K562 (cell line): ENCODE measurements at places on chromosomes 6 and 20. TPM values are rescaled to one million over a fixed set of nuclear protein-coding genes. Genes with fewer than 3 reads are reported as not detected.

DNA sequence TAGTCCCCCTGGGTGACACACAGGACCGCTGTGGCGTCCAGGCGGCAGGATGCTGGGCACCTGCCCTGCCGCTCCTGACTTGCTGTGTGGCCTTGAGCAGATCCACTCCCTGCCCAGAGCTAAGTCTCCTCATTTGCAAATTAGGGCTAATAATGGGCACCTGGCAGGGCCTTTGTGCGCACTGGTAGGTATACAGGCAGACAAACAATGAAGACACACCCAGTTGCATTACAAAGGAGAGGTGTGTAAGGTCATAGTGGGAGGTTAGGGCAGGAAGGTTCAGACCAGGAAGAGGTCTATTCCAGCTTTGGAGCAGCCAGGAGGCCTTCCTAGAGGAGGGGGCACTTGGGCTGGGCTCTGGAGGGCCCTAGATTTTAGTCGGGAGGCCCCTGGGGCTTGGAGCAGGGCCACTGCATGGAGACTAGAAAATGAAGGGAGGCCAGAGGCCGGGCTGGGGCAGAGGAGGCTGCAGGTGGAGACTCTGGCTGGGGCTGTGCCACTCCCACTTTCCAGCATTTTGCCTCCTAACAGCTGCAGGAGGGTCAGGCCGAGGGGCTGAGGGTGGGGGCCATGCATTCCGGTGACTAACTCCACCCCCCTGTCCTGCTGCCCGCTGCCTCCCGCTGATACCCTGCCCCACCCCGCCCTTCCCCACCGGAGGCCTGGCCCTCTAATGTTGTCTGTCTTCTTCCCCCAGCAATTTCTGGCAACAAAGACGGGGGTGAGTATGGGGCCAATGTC, 28.5 kb downstream of the MYH7B start:
- H3K4me3 ChIP-seq = no peak overlapping the region
- no peak for DNase-seq
- no peak overlapping the region for H3K27ac ChIP-seq
- H3K4me1 ChIP-seq = peaks cover 10% of the 10 kb centered on the region; the same call in 2 of the 3 replicates
- no peaks in the 10 kb centered on the region for H3K27me3 ChIP-seq
- H3K36me3 ChIP-seq = no peaks in the 10 kb centered on the region

DNA sequence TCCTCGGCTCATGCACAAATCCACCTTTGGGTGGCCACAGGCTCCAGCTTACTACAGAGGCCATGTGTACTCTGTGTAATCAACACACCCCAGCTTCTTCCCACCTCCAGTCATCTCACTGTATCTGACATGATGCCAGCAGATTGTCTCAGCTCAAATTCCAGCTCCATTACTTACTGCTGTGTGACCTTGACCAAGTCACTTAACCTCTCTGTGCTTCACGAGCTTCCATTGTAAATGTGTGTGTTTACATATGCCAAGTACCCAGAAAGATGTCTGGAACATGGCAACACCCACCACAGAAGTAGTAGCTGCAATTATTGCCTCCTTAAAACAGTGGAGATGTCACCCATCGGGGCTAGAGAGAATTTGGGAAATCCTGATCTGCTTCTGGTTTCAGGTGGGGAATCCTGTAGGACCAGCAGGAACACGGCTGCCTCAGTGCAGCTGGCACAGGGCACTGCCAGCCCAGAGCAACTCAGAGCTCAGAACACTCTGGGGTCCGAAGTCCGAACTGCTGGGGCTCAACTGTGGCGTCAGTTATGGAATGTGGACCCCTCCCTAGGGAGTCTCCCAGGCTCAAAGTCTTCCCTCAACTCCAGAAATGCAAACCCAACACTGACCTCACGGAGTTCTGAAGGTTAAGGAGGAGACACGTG, 21.2 kb upstream of the HLA-B start:
- no peak overlapping the region for H3K4me3 ChIP-seq
- peaks cover 45% of the 10 kb centered on the region for H3K27me3 ChIP-seq
- H3K27ac ChIP-seq = no peak overlapping the region
- DNase-seq = no peak

GRCh38 chr6:131107151-131107550, 28.1 kb upstream of the AKAP7 start:
- H3K27me3 ChIP-seq = no peaks in the 10 kb centered on the region
- no peak overlapping the region for H3K27ac ChIP-seq
- no peak for DNase-seq
- no peaks in the 10 kb centered on the region for H3K4me1 ChIP-seq
- no peak overlapping the region for H3K4me3 ChIP-seq

- no peaks in the 10 kb centered on the region for H3K36me3 ChIP-seq
- no peaks in the 10 kb centered on the region for H3K27me3 ChIP-seq
- no peaks in the 10 kb centered on the region for H3K4me1 ChIP-seq
- H3K4me3 ChIP-seq = no peak overlapping the region
- no peak for DNase-seq
- no peak overlapping the region for H3K27ac ChIP-seq
Observed at GRCh38 chr6:82088978-82089771, 158.4 kb downstream of the IBTK start.

DNA sequence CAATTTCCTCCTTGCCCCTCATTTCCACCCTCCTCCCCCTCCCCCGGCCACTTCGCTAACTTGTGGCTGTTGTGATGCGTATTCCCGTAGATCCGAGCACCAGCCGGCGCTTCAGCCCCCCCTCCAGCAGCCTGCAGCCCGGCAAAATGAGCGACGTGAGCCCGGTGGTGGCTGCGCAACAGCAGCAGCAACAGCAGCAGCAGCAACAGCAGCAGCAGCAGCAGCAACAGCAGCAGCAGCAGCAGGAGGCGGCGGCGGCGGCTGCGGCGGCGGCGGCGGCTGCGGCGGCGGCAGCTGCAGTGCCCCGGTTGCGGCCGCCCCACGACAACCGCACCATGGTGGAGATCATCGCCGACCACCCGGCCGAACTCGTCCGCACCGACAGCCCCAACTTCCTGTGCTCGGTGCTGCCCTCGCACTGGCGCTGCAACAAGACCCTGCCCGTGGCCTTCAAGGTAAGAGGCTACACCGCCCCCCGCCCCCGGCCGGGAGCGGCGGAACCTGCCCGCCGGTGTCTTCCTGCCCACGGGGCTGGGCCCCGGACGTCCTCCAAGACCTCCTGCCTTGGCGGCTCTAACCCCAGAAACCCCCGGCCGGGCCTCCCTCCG, 44.9 kb upstream of the SUPT3H start:
- no peaks in the 10 kb centered on the region for H3K36me3 ChIP-seq
- no peak overlapping the region for H3K27ac ChIP-seq
- no peaks in the 10 kb centered on the region; the same call in 1 of the 3 replicates for H3K4me1 ChIP-seq
- H3K27me3 ChIP-seq = peaks cover 9% of the 10 kb centered on the region; the same call in 2 of the 3 replicates
- no peak for DNase-seq
- peak overlapping the region; percentile 55 for H3K4me3 ChIP-seq

GRCh38 chr6:97294451-97294850, 11.4 kb upstream of the MMS22L start:
- H3K4me3 ChIP-seq = no peak overlapping the region
- H3K36me3 ChIP-seq = no peaks in the 10 kb centered on the region
- H3K27me3 ChIP-seq = no peaks in the 10 kb centered on the region; the same call in 1 of the 2 replicates
- H3K4me1 ChIP-seq = no peaks in the 10 kb centered on the region
- DNase-seq = no peak

PTPN1 gene
- 52.5 and 54.0 TPM in 2 replicates for polyA plus RNA-seq
